Pons (tissue), 1 donor: ENCODE measurements at places on chromosomes 2 and 18.
A peak's percentile ranks its signal among the peaks of the same experiment; 100 is the strongest.

DNA sequence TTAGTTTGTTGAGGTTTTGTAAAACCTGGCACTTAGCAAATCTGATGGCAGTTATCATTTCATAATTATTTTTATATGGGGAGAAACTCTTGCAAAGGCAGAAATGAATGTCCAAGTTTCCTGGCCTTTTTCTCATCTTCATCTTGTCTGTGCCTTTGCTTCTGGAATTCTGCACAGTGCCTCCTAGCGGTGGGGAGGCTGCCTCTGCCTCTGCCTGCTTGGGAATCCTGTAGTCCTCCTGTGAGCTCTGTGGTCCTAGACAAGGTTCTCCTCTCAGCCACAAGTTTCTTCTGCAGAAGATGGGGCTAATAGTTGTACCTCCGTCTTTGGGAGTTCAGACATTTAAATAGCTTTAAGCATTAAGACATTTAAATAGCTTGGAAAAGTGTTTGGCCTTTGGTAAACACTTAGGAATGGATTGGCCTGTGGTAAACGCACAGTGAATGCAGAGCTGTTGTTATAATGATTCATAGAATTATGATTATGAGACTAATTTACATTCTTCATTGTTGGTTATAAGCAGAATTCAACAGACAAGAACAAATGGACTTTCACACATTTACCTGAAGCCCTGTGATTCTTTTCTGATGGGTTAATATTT is 101.2 kb downstream of the ZNF236 start:
- DNase-seq = no peak

GRCh38 chr2:105405291-105405690 is 6.4 kb upstream of the FHL2 start:
- DNase-seq = no peak

- DNase-seq = no peak
Observed at GRCh38 chr2:30653847-30654246, 153.4 kb downstream of the CAPN13 start.

- DNase-seq = no peak
Observed at GRCh38 chr2:223797037-223797436, 40.3 kb downstream of the AP1S3 start.

DNA sequence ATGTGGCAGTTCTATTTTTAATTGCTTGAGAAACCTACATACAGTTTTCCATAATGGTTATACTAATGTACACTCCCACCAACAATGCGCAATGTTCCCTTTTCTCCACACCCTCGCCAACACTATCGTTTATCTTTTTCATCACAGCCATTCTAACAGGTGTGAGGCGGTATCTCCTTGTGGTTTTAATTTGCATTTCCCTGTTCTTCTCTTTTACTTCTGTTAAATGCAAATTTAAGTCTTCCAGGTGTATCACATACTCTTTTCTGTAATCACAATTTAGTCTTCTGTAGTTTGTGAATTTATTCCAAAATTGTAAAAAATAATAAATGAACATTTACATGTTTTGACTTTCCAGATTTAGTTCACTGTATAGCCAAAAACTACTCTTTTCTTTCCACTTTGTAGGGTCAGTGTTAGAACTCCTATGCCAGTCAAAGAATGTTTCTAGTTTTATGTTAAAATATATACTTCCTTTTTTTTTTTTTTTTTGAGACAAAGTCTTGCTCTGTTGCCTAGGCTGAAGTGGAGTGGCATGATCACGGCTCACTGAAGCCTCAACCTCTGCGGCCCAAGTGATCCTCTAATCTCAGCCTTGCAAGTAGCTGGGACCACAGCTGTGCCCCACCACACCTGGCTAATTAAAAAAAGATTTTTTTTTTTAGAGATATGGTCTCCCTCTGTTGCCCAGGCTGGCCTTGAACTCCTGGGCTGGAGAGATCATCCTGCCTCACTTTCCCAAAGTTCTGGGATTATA is 15.4 kb upstream of the ACYP2 start:
- no peak for DNase-seq

GRCh38 chr2:198857246-198857645 is 600.5 kb downstream of the SATB2 start:
- DNase-seq = no peak

GRCh38 chr2:86157009-86157556 is 38.2 kb downstream of the IMMT start:
- no peak for DNase-seq

- no peak for DNase-seq
Observed at GRCh38 chr18:7889515-7889914, 322.4 kb downstream of the PTPRM start.

GRCh38 chr18:13610555-13611141 is 115.7 kb downstream of the FAM210A start:
- peak; percentile 56 for DNase-seq

DNA sequence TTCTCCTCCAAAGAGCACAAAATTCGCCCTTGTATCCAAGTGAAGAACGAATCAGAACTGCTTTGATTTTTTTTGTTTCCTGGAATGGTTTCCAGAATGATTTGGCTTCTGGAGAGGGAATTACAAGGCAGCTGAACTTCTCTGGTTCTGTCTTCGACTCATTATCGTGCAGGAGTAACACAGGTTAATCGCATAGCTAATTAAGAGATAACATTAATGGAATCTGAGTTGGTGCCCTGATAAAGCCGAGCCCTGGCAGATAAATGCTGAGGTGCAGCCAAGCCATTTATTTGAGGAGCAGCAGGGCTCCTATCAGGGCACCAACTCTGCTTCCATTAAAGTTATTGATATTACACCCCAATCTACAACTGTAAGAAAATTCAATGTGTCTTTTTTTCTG is 433.7 kb downstream of the ZNF521 start:
- DNase-seq = no peak

DNA sequence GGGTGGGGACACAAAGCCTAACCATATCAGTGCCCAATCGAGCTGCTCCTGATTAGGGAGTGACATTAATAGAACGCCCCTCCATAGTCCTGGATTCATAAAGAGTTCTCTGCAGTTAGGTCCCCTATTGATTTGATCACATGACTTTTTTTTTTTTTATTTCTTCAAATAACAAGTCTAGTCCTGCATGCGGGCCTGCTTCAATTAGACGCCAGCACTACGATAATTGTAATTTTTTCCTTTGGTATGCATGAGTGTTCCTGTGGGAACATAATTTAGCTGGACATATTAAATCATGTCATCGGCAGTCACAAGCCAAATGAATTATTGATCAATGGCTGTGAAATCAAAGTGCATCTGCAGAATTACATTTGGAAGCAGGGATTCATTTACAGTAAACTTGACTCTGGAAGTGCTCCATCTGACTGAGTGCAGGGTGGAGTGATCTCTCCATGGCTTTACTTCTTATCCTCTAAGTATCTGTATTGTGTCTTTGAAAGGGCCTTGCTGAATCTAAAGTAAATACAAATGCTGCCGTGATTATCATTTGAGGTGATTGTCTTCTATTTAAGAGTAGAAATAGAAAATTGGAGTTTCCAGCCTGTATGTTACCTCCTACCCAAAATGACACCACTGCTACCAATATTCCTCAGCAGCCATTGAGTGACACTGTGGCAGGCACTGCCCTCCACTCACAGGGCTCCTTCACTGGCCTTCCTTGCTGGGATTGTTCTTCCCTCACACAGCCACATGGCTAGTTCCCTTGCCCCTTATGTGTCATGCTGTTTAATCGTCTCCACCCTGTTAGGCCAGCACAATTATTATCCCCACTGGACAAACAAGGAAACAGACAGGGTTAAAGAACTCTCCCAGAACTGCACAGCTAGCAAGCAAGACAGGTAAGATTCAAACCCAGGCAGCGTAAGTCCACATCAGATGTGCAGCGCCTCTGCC is 337.4 kb upstream of the ID2 start:
- DNase-seq = no peak

GRCh38 chr2:205543937-205544702 is 138.2 kb upstream of the NRP2 start:
- DNase-seq = no peak

DNA sequence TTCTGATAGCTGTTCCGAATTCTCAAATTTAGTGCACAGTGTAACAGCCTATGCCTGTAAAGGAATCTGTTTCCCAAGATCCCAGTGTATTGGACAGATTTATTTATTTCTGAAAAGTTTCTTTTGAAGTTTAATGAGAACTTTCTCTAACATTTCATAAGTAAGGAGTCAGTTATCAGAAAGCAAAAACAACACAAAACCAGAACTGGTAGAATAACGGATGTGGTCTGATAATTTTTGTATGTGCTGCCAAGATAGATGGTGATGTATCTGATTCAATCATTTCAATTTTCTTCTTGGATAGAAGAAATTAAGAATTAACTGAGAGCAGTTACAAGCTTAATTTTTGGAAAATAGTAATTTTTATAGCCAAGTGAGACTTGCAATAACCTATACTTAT is 374.3 kb downstream of the SOCS6 start:
- no peak for DNase-seq

DNA sequence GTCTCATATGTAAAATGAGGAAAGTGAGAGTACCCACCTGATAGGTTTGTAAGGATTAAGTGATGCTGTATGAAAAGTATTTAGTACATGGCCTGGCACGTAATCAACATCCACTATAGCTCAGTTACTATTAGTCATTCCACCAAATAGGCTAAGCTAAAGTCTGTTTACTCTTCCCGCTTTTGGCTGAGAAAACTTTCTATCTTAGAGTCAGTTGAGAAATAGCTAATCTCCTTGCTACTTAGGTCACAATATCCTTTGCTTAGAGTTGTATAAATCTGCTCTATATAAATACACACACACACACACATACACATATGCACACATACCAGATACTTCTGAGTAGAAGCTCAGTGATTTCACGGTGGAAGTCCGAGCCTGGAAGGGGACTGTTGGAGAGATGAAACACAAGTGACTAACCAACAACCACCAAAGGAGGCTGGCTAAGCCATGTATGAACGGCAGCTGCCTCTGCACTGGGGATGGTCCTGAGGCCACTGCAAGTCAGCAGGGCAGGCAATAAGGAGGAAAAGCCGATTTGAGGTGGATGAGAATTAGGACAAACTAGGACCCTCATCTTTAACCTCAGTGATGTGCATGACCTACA is 104.6 kb upstream of the EPHA4 start:
- DNase-seq = no peak

- DNase-seq = no peak
Observed at GRCh38 chr2:167140767-167141166, 252.5 kb downstream of the XIRP2 start.

- no peak for DNase-seq
Observed at GRCh38 chr2:70776266-70776665, 8.3 kb upstream of the ADD2 start.

- no peak for DNase-seq
Observed at GRCh38 chr2:181770150-181770549, 89.8 kb upstream of the NEUROD1 start.

DNA sequence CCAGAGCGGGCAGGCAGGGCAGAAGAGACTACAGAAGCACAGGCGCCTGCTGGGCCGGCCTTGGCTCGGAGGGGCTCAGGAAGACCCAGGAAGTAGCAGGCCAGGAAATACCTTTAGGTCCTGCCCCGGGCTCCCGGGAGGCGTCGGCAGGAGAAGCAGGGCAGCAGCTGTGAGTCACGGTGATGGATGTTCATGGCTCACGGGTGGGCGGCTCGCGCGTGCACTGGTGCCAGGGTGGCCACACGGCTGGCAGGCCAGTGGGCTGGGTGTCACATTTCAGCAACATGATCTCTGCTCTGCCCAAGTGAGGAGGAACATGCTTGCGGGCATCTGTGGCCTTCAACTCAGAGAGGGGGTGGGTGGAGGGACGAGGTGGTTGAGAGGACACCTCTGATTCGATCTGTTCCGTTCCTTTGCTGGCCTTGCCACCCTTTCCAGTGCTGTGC is 139.3 kb downstream of the KLHL29 start:
- DNase-seq = no peak

- DNase-seq = peak; percentile 35
Observed at GRCh38 chr18:159037-159652, 788 bp downstream of the USP14 start.
